Muscle of back (tissue), 13 donors: ENCODE measurements at places on chromosomes 13 and 19.
A peak's percentile ranks its signal among the peaks of the same experiment; 100 is the strongest.

DNA sequence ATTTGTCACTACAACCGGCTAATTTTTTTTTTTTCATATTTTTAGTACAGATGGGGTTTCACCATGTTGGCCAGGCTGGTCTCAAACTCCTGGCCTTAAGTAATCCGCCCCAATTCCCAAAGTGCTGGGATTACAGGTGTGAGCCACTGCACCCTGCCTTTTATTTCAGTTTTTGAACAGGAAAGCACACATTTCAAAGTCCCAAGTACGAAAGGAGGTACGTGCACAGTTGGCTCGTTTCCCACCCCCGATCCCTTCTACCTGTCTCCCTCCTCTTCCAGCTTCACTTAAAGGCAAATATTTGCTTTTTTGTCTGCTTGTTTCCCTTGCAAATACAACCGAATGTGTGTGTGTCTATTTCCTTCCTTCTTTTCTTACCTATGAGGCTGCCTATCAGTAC is 30.5 kb downstream of the ZIC5 start:
- DNase-seq = no peak

DNA sequence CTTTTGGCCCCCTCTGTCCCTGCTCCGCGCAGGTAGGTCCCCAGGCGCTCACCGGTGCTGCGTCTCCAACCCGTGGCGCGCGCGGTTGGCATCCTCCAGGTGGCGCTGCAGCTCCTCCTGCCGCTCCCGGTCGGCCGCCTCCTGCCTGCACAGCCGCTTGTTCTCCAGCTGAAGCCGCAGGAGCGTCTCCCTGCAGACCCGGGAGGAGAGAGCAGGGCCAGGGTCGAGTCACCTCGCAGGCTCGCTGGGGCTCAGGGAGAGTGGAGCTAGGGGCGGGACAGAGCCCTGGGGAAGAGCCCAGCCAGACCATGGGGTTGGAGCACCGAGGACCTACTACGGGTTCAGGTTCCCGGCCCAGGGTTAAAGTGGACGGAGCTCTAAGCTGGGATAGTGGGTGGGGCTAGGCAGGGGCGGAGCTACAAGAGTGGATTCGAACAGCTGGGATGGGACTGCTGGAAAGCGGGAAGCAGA is 9.3 kb downstream of the HOOK2 start:
- no peak for DNase-seq

DNA sequence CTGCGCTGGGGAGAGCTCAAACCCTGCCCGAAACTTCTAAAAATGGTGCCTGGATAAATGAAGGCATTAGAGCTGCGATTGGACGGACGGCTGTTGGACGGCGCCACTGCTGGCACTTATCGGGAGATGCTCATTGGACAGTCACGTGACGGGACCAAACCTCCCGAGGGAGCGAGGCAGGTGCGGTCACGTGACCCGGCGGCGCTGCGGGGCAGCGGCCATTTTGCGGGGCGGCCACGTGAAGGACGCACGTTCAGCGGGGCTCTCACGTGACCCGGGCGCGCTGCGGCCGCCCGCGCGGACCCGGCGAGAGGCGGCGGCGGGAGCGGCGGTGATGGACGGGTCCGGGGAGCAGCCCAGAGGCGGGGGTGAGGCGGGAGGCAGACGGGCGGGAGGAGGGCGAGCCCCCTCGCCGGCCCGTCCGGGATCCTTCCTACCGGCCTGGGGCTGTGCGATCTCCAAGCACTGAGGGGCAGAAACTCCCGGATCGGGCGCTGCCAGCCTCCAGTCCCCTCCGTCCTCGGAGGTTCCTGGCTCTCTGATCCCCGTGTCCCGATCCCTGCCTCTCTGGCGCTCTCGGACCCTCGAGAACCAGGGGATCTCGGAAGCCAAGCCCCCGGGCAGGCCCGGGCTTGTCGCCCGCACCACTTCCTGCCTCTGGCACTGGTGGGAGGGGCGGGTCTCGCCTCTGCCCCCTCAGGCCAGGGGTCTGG is at the start of gene BAX:
Gene BAX, plus strand, starts transcription at position 281 of the 713 bp plus-strand sequence. Its CDS starts 54 bp downstream, at position 335.
- DNase-seq = peak; percentile 98

DNA sequence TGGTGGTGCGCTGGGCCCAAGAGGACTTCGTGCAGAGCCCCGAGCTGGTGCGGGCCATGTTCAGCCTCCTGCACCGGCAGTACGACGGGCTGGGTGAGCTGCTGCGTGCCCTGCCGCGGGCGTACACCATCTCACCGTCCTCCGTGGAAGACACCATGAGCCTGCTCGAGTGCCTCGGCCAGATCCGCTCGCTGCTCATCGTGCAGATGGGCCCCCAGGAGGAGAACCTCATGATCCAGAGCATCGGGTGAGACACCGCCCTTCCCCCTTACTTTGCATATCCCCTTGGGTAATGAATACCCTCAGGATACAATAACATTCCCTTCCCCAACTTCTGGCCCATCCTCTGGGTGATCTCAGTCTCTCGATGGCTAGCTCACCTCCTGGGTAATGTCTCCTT is 60.9 kb downstream of the RYR1 start:
- DNase-seq = no peak

GRCh38 chr19:38561658-38562057 is 56.1 kb downstream of the MAP4K1 start:
- DNase-seq = no peak

DNA sequence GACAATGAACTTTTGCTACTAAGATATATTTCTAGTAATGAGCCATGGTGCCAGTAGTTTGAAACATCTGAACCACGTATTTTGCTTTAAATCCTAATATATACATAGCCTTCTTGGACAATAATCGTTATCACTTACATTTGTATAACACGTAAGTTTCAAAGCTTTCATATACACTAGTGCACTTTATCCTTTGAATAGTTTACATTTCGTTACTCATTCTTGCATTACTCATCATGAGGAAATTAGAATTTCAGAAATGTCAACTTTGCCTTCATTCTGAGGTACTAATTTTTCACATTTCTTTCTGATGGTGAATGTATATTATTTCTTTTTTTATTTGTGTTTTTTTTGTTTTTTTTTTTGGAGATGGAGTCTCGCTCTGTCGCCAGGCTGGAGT is 5.8 kb downstream of the KBTBD7 start:
- no peak for DNase-seq

GRCh38 chr13:71244161-71244560 is 622.8 kb downstream of the DACH1 start:
- no peak for DNase-seq

- DNase-seq = no peak
These were observed 1.6 kb upstream of the IGFL4 start for GRCh38 chr19:46042252-46042883.

DNA sequence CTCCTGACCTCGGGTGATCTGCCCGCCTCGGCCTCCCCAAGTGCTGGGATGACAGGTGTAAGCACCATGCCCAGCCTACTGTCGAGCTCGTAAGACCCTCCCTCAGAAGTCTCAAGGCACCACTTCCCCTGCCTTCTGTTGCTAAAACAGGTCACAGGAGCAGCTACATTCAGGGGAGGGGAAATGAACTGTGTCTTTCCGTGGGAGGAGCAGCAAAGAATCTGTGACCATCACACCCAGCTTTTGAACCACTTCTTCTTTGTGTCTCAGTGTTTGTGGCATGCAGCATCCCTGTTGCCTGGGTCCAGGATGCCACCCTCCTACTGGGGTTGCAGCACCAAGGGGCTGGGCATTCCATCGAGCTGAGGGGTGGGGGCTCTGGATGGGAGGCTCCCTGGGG is 7.7 kb upstream of the CSNK1G2 start:
- no peak for DNase-seq
